ENCODE measurements at places on chromosomes 1 and 21.
A peak's percentile ranks its signal among the peaks of the same experiment; 100 is the strongest.

DNA sequence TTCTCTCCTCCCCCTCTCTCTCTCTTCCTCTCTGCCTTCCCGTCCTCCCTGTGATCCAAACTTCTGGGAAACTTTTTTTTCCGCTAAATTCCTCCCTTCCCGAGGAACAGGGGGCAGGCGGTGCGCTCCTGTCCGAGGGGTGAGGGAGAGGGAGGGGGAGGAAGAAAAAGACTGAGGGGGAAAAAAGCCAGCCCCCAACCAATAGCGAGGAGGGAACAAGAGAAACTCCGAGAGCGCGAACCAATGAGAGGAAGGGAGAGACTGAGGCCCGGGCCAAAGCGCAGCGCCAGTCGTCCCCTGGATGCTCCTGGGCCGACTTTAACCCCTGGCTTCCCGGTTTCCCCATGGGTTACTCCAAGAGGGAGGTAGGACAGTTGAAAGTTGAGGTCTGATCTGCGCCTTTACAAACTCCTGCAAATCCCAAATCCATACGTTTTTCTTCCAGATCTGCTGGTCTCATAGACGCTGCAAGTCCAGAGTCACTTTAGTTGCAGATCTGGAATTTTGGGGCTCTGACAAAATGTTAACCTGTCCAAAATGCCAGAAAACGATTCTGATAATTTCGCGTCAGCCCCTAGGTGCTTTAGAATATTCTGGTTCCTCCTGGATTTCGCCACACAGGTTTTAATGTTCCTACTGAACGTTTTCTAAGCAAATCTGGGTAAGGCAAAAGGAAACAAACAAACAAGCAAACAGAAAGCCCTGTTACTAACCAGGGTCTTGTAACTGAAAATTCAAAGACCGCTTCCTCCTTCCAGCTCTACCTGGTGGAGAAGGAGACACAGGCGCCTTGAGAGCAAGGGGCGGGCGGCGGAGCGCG lies at the start of gene TBX15:
TBX15 (minus strand) TSS at position 158 of the 820 bp plus-strand sequence. CDS start 548 bp downstream, outside the sequence.
- DNase-seq: no peak

- DNase-seq: no peak
Observed at GRCh38 chr1:167067904-167068303, 22.3 kb downstream of the GPA33 start.

- DNase-seq: peak; percentile 39
Observed at GRCh38 chr1:84883286-84883685, 9.7 kb downstream of the LPAR3 start.

DNA sequence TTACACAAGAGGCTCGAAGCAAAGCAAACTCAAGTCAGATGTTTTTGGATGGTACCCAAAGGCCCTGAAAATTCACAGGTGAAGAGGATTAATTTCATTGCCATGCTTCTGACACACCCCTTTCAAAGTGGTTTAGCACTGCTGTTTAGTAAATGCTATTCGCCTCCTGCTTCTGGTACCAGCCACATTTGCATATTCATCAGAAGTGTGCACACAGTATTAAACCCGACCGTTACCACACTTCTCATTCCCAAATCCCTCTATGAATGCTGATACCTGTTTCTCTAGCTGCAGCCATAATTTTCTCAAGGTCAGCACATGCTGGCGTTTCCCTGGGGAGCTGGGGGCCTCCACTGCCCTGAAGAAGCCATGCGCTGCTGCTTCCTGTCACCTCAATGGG lies 179.8 kb upstream of the DAB1 start:
- no peak for DNase-seq

GRCh38 chr1:37720231-37721130 lies 28.2 kb downstream of the CDCA8 start:
- no peak for DNase-seq

- no peak for DNase-seq
Observed at GRCh38 chr1:54804471-54805132, 3.5 kb upstream of the TTC22 start.

DNA sequence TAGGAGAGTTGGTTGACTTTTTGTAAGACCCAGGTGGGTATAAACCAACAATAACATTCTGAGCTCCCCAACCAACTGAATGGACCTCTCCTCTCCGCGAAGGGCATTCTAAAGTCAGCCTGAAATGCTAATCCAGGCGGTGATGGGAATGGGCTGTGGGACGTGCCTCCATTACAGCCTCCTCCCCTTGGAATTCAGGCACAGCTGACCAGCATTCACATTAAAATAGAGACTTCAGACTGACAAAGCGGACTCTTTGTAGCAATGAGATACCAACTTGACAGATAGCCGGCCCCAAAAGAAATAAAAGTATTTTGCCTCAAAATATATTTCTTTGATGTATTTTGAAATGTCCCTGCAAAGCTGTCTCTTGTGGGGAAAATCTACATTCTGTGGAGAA lies 101.7 kb downstream of the KIF26B start:
- no peak for DNase-seq

DNA sequence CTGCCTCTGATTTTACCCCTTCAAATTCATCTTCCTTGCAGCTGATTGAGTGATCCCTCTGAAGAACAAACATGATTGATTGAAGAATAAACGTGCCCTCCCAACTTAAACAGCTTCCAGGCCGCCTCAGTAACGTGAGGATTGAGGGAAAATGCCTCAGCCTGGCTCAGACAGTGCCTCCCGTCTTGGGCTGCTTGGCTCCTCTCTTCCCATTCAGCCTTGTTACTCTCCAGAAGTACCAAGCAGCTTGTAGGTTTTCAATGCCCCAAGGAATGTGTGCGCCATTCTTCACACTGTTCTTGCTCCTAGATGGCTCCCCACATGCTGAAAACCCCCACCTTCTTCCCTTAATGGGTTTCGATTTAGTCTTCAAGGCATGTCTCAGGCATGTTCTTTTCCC lies 51.8 kb downstream of the ST6GALNAC5 start:
- no peak for DNase-seq

- DNase-seq: no peak
Observed at GRCh38 chr1:94873520-94874351, 53.2 kb downstream of the CNN3 start.

DNA sequence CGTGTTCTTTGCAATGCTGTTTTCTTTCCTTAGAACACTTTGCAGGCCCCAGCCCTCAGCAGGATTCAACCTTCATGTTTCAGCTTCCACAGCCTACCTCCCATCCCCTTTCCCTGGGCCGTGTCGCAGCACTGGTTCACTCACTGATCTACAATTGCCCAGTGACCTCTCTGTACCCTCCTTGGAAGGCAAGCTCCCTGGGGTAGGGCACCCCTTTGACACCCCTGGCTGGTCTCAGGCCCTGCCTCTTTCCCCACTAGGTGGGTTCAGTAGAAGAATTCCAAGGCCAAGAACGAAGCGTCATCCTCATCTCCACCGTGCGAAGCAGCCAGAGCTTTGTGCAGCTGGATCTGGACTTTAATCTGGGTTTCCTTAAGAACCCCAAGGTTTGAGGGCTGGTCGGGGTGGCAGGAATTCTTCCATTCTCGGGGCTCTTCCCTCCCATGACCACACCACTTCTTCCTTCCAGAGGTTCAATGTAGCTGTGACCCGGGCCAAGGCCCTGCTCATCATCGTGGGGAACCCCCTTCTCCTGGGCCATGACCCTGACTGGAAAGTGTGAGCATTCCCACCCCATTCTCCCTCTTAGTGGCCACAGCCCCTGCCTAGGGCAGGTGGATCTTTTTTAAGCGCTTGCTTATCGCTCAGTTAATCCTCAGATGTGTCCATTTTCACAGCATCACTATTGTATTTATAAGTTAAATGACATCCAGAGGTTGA lies 7.3 kb downstream of the RHOC start:
- DNase-seq: no peak

DNA sequence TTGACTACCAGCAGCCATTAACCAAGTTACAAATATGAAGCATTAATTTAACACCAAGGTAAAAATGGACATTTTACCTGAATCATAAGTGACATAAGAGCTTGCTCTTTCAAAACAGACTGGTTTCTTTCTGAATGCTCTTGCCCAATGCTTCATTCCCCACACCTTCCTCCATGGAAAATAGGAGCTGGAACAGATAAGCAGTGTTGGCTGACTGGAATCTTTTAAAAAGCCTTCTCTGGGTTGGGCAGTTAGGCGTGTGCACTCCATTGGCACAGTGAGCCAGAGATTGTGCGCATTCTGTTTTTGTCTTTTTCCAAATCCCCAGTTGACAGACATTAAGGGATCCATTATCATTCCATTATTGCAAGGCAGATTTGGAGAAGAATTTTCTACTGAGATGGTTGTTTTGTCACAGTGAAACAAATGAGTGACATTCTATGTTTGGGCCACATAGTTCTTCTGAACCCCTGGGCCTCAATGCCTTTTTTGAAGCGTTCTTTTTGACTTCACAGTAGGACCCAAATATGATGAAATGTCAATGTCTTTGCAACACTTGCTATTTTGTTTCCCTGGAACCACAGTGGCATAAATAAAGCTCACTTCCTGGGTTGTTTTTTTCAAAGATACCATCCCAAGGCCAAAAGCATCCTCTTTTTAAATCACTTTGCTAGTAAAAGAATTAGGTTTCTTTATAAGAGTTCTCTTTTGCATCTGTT lies 32.3 kb downstream of the LRRC8B start:
- DNase-seq: no peak

DNA sequence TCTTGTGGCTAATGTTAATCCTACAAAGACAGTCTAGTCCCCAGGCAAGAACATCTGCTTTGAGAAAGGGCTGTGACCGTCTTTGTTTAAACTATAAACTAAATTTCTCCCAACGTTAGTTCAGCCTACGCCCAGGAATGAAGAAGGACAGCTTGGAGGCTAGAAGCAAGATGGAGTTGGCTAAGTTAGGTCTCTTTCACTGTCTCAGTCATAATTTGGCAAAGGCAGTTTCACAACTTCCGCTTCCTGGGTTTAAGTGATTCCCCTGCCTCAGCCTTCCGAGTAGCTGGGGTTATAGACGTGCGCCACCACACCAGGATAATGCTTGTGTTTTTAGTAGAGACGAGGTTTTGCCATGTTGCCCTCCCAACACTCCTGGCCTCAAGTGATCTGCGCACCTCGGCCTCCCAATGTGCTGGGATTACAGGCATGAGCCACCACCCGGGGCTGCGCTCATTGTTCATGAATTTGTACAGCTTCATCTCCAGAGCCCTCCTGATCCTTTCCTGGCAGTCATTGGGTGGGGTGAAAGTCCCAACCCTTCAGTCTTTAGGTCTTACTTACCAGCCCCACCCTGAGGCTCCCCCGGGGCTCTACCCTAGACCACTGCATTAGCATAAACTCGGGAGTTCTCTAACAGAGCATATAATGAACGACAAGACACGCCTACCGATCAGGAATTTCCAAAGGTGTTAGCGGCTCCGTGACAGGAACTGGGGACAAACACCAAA lies 4.9 kb upstream of the MASP2 start:
- DNase-seq: no peak

- peak; percentile 16 for DNase-seq
Observed at GRCh38 chr1:93874025-93874651, 4.9 kb downstream of the DNTTIP2 start.

- DNase-seq: no peak
Observed at GRCh38 chr1:52122384-52122783, 19.5 kb upstream of the ZFYVE9 start.

GRCh38 chr1:177969109-177969508 lies 749 bp downstream of the SEC16B start:
- DNase-seq: no peak

- no peak for DNase-seq
Observed at GRCh38 chr1:27523337-27524020, 33.5 kb upstream of the WASF2 start.

DNA sequence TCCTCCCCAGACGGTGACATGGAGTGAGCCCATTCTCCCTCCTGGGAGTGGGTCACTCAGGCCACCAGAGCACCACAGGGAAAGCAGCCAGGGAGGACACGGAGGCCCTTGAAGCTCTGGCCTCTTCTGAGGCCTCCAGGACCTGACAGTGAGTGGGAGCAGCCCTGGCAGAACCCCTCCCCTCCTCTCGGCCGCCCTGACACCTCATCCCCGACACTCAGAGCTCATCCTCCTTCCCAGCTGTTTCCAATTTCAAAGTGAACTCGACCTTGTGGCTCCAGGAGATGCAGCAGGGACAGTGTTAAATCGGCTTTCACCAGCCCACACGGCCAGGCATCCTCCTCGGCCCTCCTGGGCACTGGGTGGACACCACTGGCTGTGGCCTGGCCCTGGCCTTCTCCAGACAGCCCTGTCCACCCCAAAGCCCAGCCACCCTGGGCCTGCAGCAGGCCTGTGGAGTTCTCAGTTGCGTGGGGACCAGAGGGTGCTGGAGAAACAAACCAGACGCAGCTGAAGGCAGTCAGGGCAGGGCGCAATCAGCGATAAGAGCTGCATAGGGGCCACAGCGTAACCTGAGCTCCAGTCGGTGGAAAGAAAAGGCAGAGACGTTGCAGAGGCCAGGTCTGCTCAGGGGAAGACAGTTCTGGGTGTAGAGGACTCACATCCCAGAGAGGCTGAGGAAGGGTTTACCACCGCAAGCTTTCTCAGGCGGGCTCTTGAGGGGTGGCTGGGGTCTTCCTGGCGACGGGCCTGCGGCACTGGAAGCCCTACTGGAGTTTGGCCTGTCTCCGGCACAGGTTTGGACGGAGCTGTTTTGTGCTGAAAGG lies 27.1 kb downstream of the FTCD start:
- DNase-seq: no peak

GRCh38 chr1:84379138-84379916 lies 19.0 kb upstream of the DNASE2B start:
- no peak for DNase-seq

- peak; percentile 88 for DNase-seq
Observed at GRCh38 chr21:26842974-26843932, 2.0 kb downstream of the ADAMTS1 start.

GRCh38 chr1:228920831-228921230 lies 185.6 kb downstream of the RHOU start:
- DNase-seq: no peak

DNA sequence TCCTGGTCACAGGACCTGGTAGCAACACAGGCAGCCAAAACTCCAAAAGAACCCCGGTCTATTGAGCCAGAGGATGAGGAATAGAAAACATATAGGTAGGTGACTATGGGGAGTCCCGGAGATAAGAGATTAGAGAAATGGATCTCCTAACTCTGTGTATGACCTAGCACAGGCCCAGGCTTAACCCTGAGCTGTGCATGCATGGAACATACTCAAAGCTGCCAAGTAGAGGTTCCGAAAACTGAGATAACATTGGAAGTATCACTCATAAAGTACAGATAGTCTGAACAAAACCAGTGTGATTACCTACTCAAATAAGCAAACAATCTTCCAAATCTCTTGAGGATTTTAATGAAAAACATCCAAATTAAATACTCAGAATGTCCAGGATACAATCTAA lies 31.5 kb upstream of the PRDX6 start:
- no peak for DNase-seq

DNA sequence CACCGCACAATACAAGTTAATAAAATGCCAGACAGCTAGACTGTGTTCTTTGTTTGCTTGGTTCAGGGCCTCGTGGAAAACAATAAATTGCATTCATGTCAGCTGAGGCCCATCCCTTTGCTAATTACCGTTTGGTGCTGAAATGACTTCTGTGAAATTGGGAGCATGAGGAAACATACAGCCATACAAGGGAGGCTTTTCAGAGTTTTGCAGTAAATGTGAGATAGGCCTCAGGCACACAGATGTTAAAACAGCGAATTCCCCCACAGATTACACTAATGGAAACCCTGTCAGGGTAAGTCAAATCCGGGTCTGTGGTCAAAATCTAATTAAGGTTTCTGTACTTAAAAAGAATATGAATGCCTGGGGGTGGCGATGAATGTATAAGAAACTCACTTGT lies 173.5 kb upstream of the LMO4 start:
- no peak for DNase-seq
